ENCODE measurements at places on chromosomes 16 and 17.

DNA sequence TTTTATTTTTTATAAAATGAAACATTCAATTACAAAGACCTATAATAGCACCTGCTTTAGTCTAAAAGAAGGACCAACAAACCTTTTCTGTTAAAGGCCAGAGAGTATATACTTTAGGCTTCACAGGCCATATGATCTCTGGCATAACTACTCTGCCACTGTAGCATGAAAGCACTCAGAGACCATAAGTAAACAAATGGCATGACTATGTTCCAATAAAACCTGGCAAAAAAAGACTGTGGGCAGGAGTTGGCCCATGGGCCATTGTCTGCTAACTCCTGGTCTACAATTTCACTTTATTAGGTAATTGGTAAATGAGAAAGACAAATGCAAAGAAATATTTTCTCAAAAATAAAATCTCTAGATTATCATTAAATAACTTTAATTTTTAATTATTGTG is 14.9 kb downstream of the CEP112 start:
- no peak for DNase-seq

- no peak for DNase-seq
Measured at GRCh38 chr17:20122254-20122879, 113.2 kb downstream of the SPECC1 start.

GRCh38 chr16:73616166-73616753 is 568.3 kb upstream of the ZFHX3 start:
- no peak for DNase-seq

GRCh38 chr17:50213026-50214022 is 11.9 kb upstream of the COL1A1 start:
- DNase-seq, result no peak

DNA sequence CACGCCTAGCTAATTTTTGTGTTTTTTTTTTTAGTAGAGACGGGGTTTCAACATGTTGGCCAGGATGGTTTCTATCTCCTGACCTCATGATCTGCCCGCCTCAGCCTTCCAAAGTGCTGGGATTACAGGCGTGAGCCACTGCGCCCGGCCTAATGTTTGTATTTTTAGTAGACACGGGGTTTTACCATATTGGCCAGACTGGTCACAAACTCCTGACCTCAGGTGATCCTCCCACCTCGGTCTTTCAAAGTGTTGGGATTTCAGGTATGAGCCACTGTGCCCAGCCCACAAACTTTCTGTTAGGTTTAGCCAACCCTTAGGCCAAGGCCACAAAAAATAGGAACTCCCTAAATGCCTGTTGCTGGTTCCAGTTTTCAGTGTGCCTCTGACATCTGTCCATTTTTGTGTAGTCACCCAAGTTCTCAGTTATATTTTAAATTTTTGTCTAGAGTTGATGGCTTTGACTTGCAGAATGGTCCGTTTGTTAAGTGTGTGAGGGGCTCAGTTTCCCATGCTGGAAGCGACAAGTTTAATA is 12.7 kb downstream of the CCL16 start:
- DNase-seq, result no peak

DNA sequence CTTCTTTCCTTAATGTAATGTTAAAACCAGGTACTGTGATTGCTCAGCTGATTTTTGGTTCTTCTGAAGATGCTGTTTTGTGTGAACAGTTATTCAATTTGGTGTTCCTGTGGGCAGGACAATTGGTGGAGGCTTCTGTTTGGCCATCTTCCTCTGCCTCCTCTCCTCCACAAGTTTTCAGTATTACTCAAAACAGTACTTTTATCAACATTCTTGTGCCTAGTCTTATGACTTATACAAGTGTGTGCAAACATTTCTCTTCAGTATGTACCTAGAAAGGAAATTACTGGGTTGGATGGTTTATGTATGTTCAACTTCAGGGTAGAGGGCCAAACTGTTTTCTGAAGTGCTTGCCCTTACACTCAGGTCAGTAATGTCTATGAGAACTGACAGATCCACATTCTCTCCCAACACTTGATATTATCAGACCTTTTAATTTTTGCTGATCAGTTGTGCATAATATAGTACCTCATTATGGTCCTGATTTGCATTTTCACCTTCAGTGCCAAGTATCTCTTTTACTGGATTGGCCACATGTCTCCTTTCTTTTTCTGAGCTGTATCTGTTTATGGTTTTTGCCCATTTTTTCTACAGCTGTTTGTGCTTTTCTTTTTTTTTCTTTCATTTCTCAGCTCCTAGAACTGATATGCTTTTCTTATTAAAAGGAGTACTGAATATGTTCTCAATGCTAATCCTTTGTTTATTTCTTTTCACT is 50.9 kb downstream of the ERCC4 start:
- DNase-seq, result no peak

DNA sequence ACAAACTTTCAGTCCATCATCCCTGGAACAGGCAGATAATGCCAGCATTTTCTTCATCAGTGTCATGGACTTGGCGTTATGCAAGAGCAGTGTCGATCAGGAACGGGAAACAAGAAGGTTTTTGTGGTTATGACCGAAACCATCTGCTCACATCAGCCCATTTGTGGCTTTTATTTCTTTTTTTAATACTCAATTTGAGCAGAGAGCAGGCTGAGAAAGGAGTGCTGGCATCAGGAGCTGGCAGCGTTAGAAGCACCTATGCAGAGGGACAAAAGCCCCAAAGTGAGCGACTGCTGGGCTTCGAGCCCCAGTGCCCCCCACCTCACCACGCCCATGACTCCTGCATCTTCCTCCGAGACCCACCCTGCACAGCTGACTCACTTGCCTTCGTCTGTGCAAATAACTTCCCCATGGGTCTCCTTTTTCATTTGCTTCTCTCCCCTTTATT is 16.2 kb upstream of the CD300E start:
- DNase-seq, result no peak

DNA sequence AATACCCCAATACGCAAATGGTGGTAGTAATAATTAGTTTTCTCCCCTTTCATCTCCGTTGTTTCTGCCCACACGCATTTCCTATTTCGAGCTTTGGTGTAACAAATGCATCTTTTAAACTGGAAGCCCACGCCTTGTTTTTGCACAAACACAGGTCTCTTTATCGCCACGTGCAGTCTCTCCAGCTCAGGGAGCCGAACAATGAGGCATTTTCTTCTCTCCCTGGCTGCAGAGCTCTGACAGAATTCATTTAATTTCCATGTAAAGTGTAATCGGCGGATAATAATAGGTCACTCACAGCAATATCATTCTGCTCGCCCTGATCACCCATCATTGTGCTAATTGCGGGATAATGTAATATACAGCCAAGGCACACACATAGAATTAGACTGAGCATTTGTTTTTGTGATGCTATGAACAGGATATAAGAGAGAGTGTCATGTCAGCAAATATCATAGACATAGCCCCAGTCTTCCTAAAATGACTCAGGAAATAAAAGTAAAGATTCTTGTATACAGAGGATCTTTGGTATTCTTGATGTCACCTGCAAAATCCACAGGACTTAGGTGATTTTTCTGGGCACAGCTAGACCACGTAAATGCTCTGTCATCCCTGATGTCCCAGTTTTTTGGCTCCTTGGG is 452.6 kb upstream of the CDH11 start:
- no peak for DNase-seq

- DNase-seq, result no peak
Measured at GRCh38 chr17:16158714-16159113, 56.6 kb downstream of the NCOR1 start.

Measured in Panc1 (cell line).